ENCODE measurements at places on chromosomes 16 and 17. TPM values are rescaled to one million over a fixed set of nuclear protein-coding genes. Genes with fewer than 3 reads are reported as not detected.

GRCh38 chr17:79109584-79109983, 35.0 kb downstream of the ENGASE start:
- DNase-seq: no peak

- DNase-seq: no peak
These were observed 314.9 kb downstream of the CEP112 start for GRCh38 chr17:65876985-65877384.

GRCh38 chr17:62668091-62668804, 40.8 kb downstream of the MRC2 start:
- DNase-seq: no peak

DNA sequence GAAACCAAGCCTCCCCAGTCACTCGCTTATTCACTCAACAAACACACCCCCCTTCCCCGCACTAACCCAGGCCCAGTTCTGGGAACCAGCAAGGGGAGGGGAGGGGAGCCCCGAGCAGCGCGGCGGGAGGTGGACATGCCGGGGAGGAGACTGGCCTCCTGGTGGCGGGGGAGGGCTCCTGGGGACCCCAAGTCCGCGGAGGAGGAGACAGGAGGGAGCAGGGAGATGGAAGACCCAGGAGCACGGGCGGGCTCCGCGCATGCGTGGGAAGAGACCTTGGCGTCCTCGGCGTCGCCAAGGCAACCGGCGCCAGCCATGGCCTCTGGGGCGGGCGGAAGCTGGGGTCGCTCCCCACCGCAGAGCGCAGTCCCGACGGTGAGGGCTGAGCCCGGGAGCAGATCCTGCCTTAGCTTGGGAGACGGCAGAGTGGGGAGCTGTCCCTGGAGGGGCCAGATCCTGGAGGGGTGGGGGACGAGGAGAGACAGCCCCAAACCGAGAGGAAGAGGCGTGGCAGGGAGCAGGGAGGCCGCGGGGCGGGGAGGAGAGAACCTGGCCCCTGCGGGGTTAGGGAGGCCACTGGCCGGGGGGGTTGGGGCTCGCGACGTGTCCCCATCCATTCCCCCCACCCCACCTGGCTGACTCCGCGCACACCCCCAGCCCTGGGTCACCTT, at the start of gene PRR29:
Gene PRR29 (plus strand): TSS at position 302 of the 671 bp plus-strand sequence. CDS start 14 bp downstream, at position 316.
- no peak for DNase-seq

GRCh38 chr16:87598431-87598830, 3.9 kb upstream of the JPH3 start:
- DNase-seq: no peak

DNA sequence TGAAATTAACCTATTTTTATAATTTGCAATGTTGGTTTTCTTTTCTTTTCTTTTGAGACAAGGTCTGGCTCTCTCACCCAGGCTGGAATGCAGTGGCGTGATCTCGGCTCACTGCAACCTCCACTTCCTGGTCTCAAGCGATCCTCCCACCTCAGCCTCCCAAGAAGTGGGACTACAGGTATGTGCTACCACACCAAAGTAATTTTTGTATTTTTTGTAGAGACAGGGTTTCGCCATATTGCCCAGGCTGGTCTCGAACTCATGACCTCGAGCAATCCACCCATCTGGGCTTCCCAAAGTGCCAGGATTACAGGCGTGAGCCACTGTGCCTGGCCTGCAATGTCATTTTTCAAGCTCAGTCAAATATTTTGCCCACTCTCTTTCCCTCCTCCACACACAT, 36.0 kb downstream of the MYH11 start:
- no peak for DNase-seq

Gene HES7
- total RNA-seq: not detected

DNA sequence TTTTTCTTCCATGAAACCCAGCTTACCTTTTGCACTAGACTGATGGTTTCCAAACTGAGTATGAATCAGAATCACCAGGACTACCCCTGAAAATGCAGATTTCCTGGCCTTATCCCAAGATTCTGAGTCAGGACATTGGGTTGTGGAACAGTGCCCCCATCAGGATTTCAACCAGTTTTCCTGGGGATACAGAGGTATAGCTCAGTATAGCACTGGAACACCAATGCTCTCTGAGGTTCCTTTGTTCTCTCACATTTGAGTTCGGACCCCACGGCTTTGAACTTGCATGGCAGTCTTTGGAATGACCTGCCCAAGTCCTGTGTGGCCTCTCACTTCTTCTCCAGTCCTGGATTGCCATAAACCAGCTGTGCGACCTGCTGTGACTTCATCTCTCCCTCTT, 12.8 kb upstream of the CCL8 start:
- DNase-seq: peak; percentile 63

GRCh38 chr17:69592692-69593350, 178.3 kb downstream of the MAP2K6 start:
- DNase-seq: no peak

Gene DPEP3
- not detected for total RNA-seq

Gene IGSF6
- 0.67 TPM for total RNA-seq

DNA sequence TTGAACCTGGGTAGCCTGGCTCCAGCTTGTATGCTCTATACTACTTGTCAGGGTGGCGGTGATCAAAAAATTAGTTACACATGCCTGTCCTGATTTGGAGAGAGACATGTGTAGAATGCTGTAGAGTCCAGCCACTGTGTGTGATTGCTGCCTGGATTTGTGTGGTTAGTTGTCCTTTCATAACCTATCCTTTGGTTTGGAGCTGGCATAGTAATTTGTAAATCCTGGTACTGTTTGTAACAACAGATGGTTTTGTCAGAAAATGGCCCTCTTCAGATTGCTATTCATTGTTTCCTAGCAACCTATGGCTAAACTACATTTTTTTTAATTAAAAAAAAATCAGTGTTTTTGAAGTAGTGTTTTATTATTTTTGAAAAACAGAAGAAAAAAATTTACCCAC, 30.5 kb downstream of the ETV4 start:
- DNase-seq: no peak

GRCh38 chr17:57913575-57914272, 41.5 kb downstream of the CUEDC1 start:
- no peak for DNase-seq

- no peak for DNase-seq
These were observed 91.8 kb downstream of the TMEM132E start for GRCh38 chr17:34671191-34671590.

Gene DPEP1
- not detected for total RNA-seq

DNA sequence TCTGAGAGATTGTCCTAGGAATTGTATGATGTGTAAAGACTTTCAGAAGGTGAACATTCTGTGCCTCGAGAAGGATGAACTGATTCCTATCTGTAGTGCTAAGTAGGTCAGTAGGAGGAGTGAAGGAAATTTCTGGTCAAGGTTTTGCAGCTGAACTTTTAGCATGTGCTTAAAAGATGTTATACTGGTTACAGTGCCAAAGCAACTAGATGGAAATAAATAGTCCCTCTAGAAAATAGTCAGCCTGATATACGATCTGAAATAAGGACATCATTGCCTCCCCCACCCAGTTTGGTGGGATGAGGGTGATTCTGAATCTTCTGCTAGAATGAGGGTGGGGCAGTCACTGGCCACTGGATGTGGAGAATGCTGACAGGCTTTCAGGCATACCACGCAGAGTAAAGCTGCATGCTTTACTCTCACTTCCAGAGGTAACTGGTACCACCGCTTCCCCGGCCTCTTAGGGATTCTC, 57.2 kb upstream of the VPS4A start:
- DNase-seq: no peak

DNA sequence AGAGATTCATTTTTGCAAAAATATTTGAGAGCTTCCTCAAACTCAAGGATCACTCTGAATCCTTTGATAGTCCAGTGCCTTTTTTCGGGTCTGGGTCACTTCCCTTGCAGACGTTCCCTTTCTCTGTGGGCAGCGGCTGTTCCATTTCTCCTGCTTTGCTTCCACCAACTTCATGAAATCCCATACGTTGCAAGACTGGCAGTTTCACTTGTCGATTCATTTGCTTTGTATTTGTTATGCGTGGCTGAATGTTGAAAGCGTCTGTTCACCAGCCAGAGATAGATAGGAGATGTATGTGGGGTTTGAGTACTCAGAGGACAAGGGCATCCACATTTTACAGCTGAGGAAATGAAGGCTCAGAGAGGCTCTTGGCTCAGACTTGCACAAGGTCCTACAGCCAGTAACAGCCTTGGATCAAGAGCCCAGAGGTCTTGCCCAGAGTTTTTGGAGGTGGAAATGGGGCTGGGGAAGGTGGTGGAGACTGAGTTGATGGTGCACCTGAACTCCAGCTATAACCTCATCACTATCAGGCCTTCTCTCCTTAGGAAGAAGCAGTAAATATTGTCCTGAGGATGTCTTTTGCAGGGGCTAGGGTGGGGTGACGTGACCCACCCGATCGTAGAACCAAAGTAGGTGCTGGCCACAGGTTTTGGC, 1.3 kb upstream of the CCDC102A start:
- DNase-seq: peak; percentile 60

DNA sequence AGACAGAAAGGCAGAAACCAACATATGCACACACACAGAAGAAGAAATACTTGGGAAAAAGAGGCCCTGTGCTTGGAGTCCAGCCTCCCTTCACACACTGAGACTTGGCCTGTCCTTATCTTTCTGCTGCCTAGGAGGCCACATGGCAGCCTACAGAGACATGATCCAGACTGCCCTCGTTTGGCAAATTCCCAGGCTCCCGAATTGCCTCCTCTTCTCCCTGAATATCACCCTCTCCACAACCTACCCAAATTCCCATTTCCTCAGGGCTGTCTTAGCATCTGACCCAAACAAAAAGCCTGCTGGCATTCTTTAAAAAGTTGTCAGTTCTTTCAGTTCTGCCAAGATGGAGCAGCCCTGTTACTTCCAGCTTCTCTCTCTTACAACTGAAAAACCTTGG, 59.8 kb downstream of the DNAH17 start:
- no peak for DNase-seq

DNA sequence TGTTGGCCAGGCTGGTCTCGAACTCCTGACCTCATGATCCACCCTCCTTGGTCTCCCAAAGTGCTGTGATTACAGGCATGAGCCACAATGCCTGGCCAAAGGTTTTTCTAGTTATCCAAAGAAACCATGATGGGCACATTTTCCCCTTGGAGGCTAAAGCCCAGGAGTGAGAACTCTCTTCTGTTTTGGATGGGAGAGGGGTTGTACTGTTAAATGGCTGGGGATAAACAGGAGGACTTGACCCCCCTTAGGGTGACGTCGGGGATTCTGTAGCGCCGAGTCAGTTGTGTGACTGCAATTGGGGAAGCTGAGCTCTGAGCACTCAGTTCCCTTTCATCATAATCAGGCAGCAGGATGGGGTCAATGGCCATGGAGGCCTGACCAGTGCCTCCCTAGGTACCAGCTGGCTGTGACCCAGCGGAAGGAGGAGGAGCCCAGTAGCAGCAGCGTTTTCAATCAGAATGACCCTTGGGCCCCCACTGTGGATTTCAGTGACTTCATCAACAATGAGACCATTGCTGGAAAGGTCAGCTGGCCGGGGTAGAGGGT, 4.1 kb downstream of the AOC3 start:
- DNase-seq: no peak

Gene SIAH1
- 12.3 TPM for total RNA-seq

Gene KRTAP3-1
- not detected for total RNA-seq

GRCh38 chr16:3797904-3798811, 80.8 kb upstream of the TRAP1 start:
- no peak for DNase-seq

Gene CTRB2
- total RNA-seq: not detected

Gene KRTAP4-3
- not detected for total RNA-seq

DNA sequence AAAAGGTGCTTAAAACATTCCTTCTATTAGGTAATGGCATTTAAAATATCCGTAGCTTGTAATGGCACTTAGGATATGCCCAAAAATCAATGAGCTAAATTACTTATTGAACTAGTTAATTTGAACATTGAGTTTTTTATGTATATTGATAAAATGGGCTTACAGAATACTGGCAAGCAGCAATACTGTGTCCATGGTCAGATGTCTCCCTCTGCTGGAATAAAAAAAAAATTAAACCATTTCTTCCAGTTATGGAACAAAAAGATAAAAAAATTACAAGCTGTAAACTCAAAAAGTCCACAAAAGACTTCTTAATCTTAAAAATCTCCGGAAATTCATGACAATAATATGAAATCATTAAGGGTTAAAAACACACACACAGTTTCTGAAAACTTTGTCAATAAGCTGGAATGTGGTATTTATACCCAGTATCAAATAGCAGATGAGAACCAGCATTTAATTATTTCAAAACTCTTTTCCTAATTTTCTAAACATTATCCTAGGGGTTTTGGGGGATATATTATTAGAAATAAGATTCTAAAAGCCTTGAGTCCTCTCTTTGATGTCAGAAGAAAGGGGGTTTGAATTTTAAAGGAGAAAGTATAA, 21.5 kb upstream of the PSMD7 start:
- DNase-seq: no peak

DNA sequence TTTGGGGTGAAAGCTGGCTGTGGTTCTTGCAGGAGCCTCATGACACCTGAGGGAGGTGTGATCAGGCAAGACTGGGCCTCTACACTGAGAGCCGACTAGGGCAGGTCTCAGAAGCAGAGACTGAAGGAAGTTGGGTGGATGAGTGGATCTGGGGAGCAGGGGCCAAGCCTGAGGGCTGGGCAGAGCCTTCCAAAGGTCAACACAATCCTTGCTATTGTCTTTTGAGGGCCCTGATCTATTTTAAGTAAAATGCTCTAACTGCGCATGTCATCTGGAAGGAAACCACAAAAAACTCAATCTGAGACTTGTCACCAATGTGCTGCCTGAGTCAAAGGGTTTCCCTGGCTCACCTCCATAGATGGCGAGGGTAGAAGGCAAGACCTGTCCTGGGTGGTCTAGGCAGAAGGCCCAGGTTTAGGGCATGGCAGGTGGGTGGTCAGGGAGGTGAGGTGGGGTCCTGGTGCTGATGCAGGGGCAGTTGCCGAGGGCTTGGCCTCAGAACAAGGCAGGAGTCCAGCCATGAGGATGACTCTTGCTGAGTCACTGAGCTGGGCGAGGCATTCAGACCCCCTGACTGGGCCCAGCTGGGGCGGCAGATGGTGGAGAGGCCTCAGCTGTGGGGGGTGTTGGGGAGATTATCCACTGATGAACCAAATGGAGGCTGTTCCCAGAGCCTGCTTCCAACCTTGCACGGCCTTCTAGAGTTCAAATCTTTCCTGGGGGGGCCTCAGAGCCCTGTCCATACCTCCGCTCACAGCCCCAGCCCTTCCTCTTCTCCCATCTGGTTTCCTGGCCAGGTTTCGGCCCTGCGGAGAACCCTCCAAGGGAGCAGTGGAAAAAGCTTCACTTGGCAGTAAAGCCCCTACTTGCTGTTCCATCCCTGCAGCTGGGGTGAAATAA, 5.1 kb downstream of the MVP start:
- DNase-seq: peak; percentile 81

GRCh38 chr17:50396261-50397110, 837 bp downstream of the LRRC59 start:
- no peak for DNase-seq

All from right atrium auricular region (tissue), 2 donors.